H54 (cell line): ENCODE measurements at places on chromosomes 3 and 15.

DNA sequence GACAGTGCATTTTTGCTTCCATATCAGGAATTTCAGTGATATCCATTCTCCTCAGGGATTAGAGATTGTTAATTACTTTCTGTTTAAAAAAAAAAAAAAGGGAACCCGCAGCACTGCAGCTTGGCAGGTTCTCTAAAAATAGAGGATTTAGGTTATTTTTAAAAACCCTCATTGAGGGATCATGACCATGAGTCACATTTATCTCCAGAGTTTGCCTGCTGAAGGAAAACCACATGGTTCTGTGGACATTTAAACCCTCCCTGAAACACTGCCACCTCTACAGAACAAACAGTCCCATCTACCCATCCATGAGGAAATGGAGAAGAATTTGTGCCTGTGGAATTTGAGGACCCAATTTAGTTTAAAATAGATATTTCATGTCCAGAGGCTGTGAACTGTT lies 66.2 kb upstream of the UBE2E1 start:
- no peak for DNase-seq

DNA sequence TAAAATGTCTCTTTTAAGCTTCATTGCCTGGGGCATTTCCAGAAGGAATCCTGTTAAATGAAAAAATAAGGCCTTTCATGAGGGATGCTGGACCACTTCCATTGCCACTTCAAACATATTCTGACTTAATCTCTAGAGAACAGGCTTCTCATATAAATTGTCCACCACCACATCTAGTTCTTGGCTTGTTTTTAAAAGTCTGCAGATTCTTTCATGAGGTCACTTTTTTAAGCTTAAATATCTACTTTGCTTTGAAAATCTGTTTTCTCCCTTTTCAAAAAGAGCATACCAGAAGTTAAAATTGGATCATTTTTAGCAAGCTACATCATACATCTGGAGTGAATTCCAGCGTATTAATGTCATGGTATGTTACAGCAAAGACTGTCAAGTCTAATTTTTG lies 131.6 kb downstream of the C3orf70 start:
- no peak for DNase-seq

- peak; percentile 76 for DNase-seq
These were observed at the start of gene CHST14 for GRCh38 chr15:40470423-40471104. TSS of gene CHST14 (plus strand) at chr15:40470984. CDS start at chr15:40471214, 230 bp downstream.

DNA sequence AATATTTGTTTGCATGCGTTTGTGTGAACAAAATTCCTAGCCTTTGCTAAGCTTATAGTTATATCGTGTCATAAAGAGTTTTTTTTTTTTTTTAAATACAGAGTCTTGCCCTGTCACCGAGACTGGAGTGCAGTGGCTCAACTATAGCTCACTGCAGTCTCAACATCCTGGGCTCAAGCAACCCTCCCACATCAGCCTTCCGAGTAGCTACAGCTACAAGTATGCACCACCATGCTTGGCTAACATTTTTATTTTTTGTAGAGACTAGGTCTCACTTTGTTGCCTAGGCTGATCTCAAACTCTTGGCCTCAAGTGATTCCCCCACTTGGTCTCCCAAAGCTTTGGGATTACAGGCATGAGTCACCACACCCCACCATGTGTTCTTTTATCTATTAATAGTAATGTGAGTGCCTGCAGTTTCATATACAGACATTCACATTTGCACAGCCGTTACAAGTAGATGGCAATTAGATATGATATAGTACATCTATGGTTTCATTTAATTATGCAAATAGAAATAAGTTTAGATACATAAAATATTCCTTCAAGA lies 848.6 kb downstream of the PDCD6IP start:
- DNase-seq, result no peak
